ENCODE measurements at places on chromosomes 11 and 22. TPM values are rescaled to one million over a fixed set of nuclear protein-coding genes. Genes with fewer than 3 reads are reported as not detected.

The ART1 gene
- total RNA-seq, result not detected

The TP53AIP1 gene
- total RNA-seq, result not detected

The C11orf97 gene
- not detected for total RNA-seq

The MMP13 gene
- total RNA-seq, result not detected

The OR5AN1 gene
- not detected for total RNA-seq

The C1QTNF6 gene
- total RNA-seq, result 1.7 TPM

The WT1 gene
- total RNA-seq, result not detected

The SLC22A6 gene
- not detected for total RNA-seq

The CLP1 gene
- total RNA-seq, result 13.9 TPM

The IGF2 gene
- 9.9 TPM for total RNA-seq

The RAB3IL1 gene
- 17.8 TPM for total RNA-seq

The KCNE3 gene
- total RNA-seq, result 7.2 TPM

The BIRC2 gene
- total RNA-seq, result 152 TPM

The SEPTIN5 gene
- 38.0 TPM for total RNA-seq

The SCN2B gene
- total RNA-seq, result 0.13 TPM

The SYNGR1 gene
- total RNA-seq, result 3.9 TPM

The TSGA10IP gene
- not detected for total RNA-seq

The PELI3 gene
- 11.4 TPM for total RNA-seq

The ACR gene
- not detected for total RNA-seq

The LDHAL6A gene
- not detected for total RNA-seq

The OR10D3 gene
- not detected for total RNA-seq

The DDT gene
- total RNA-seq, result 53.5 TPM

The CRYBB2 gene
- total RNA-seq, result not detected

The PGR gene
- total RNA-seq, result 0.89 TPM

The RAG2 gene
- 4.3 TPM for total RNA-seq

The MS4A15 gene
- not detected for total RNA-seq

The OR4A15 gene
- not detected for total RNA-seq

The OSBP gene
- total RNA-seq, result 50.0 TPM

The MAP6 gene
- total RNA-seq, result 9.4 TPM

The CHEK1 gene
- 0.78 TPM for total RNA-seq

The TEX54 gene
- not detected for total RNA-seq

The OR10A6 gene
- not detected for total RNA-seq

The HBG1 gene
- total RNA-seq, result not detected
